RWPE2 (cell line): ENCODE measurements at places on chromosomes 7 and 10.

DNA sequence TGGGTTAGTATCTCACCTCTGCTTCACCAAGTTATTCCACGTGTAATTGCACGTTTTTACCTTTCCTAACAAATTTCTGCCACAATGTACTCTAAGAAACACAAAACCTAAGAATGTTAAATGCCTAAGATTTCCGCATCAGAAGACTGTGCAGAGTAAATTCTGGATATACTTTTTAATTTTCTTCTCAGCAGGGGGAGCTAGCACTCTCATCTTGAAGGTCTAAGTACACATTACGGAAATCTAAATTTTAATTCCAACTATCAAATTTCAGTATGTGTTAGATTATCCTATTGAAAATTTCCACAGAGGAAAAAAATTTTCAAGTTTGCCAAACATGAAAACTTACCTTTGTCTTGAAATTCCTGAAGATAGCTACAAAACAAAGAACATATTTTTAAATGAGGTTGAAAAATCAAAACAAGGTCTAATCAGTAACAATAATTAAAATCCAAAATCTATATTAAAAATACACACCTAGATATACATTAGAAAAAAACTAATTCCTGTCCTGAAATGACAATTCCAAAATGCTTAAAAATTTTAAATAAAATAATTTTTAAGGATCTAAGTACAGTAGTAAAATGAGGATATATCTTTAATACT, 10.5 kb downstream of the SKAP2 start:
- DNase-seq: no peak

- no peak for DNase-seq
Observed at GRCh38 chr10:102868911-102869257, 386 bp upstream of the AS3MT start.

- no peak for DNase-seq
Observed at GRCh38 chr7:131355917-131356777, 28.5 kb downstream of the MKLN1 start.

GRCh38 chr7:131501930-131502685, 54.3 kb downstream of the PODXL start:
- DNase-seq: no peak

- no peak for DNase-seq
Observed at GRCh38 chr10:63910806-63911205, 389.6 kb downstream of the REEP3 start.

DNA sequence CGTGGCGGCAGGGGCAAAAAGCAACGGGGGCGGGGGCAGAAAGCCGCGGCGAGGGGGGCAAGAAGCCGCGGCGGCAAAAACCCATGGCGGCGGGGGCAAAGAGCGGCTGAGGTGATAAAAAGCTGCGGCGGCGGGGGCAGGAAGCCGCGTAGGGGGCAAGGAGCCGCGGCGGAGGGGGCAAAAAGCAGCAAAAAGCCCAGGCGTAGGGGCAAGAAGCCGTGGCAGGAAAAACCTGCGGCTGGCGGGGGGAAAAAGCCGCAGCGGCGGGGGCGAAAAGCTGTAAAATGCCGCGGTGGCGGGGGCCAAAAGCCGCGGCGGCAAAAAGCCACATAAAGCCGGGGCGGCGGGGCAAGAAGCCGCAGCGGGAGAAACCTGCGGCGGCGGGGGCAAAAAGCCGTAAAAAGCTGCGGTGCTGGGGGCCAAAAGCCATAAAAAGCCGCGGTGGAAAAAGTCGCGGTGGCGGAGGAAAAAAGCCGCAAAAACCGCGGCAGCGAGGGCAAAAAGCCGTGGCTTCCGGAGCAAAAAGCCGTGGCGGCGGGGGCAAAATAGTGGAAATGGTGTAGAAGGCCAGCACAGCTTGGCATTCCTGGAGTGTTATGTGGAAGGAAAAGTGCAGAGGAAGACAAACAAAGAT, 487.8 kb downstream of the ZNF33B start:
- no peak for DNase-seq

DNA sequence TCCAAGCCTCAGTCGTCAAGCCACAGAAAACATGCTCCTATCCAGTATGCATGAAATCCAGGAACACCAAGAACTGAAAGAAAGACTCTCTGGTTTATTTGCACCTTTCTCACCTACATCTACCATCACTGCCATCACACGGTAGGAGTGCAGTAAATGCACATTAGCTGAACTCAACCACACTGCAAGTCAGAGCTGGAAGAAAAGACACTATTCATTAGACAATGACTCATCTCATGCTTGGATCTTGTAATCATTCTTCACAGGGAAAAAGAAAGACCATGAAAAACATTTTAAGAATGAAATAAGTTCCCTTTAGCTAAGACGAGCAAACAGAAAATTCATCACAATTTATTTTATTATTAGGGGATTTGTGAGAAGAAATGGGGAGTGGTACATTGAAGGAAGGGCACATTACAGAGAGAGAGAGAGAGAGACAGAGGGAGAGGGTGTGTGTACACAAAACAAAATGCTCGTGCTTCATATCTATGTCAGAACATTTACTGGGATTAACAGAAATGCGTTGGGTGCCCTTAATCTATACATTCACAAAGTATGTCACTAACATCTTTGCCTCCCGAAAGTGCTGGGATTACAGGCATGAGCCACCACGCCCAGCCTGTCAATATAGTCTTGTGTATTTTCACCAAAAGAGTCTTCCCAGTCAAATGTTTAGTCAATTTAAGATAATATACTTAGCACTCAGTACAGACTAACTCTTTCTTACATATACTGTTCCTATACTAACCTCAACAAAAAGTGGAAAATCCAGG, 324.9 kb downstream of the PARD3 start:
- DNase-seq: no peak

DNA sequence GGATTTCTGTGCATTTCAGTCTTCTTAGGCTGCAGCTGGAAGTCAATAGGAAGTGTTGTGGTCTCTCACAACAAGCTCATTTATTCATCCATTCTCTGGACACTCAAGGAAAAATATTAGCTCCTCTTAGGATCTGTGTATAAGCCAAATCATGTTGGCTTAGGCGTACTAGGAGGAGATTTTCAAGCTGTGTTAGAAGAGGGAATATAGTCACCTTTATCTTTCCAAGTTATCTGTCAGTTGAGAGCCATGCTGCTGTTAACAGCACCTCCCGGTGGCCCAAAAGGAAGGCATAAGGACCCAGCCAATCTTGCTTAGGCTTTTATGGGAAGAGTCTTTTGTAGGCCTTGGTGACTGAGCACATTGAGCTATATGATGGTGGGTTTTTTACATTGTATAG, 220.0 kb downstream of the LRMDA start:
- no peak for DNase-seq

DNA sequence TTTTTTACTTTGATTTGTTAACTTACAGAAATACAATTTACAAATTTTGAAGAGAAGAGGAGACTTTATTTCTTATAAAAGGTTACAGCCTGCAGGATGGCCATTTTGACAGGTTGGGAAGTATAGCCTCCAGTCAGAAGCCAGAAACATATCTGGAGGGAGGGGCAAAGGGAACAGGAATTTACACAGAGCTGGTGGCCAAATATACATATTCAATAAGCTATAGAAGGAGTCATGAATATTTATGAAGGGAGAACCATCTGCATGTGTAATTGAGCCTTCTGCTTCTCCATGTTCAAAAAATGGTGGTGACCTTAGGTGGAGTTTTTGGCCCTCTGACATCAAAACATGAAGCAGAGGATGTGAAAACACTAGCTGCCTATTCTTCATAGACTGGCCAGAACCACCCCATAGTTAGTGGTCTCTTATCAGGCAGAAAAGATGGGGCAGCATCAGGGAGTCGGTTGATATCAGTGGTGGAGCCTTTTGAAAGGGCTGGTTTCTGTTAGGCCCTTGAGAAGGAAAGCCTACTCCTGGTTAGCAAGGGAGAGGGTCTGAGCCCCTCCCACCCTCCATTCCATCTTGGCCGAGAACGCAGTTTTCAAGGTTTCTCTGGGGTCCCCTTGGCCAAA, 57.2 kb downstream of the ENTPD1 start:
- DNase-seq: no peak

DNA sequence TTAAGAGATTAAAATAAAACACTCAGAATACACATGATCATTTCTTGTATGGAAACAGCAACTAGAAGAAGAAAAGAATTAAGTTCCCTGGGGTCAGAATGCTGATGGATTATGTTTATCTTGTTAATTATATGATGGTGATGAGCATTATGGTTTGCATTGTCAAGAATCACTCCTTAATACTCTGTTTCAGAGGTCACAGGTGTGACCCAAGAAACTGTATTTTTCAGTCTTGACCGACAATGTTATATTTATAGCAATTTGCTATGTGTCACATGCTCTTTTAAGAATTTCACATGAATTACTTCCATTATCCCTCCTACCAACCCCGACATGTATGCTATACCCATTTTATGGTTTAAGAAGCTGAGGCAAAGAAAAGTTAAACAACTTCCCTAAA, 2.7 kb upstream of the CHRM2 start:
- no peak for DNase-seq

GRCh38 chr7:1110358-1110757, 22.4 kb downstream of the GPER1 start:
- no peak for DNase-seq

GRCh38 chr7:4437916-4438315, 244.2 kb upstream of the FOXK1 start:
- no peak for DNase-seq

GRCh38 chr10:76970711-76971519, 666.7 kb downstream of the KCNMA1 start:
- DNase-seq: no peak

- DNase-seq: no peak
Observed at GRCh38 chr10:33133557-33133956, 175.5 kb upstream of the ITGB1 start.

- DNase-seq: no peak
Observed at GRCh38 chr7:70416986-70417655, 714.8 kb upstream of the GALNT17 start.

GRCh38 chr7:131218727-131219128, 108.9 kb upstream of the MKLN1 start:
- DNase-seq: no peak

DNA sequence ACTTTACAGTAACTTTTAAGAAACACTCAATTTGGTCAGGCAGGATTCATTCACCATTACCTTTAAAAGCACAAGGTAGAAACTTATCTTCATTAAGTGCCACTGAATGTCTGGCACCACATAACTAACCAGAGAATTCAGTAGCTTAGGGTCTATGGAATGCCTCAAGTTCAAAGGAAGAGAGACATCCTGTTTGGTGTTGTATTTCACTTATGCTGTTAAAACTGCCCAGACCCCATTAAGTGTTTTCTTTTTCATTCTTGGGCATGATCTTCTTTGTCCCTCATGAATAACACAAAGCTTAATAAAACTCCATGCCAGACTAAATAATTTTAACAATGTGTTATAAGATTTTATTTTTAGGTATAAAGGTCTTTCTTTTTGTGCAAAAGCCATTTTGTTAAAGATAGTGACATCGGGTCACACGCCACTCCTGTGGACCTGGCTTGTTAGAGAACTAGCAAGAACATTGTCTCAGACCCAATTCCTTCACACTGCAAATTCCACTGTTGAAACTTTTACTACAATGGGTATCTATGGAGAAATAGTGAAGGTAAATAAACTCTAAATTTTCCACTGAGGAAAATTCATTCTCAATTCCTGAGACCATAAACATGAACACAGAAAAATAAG, 221.0 kb downstream of the TWIST1 start:
- no peak for DNase-seq
